ENCODE measurements at places on chromosomes 7 and 10. TPM values are rescaled to one million over a fixed set of nuclear protein-coding genes. Genes with fewer than 3 reads are reported as not detected.

The SPDYE6 gene
- total RNA-seq, result 0.16 TPM

The ZNHIT1 gene
- 35.7 TPM for total RNA-seq

The OR2A5 gene
- total RNA-seq, result not detected

The TFEC gene
- 2.2 TPM for total RNA-seq

The PKD2L1 gene
- 0.62 TPM for total RNA-seq

The STRIP2 gene
- total RNA-seq, result 0.94 TPM

The HPSE2 gene
- total RNA-seq, result not detected

The TAS2R60 gene
- total RNA-seq, result not detected

- no peak for DNase-seq
Observed at GRCh38 chr7:22574754-22575520, 74.9 kb upstream of the STEAP1B start.

DNA sequence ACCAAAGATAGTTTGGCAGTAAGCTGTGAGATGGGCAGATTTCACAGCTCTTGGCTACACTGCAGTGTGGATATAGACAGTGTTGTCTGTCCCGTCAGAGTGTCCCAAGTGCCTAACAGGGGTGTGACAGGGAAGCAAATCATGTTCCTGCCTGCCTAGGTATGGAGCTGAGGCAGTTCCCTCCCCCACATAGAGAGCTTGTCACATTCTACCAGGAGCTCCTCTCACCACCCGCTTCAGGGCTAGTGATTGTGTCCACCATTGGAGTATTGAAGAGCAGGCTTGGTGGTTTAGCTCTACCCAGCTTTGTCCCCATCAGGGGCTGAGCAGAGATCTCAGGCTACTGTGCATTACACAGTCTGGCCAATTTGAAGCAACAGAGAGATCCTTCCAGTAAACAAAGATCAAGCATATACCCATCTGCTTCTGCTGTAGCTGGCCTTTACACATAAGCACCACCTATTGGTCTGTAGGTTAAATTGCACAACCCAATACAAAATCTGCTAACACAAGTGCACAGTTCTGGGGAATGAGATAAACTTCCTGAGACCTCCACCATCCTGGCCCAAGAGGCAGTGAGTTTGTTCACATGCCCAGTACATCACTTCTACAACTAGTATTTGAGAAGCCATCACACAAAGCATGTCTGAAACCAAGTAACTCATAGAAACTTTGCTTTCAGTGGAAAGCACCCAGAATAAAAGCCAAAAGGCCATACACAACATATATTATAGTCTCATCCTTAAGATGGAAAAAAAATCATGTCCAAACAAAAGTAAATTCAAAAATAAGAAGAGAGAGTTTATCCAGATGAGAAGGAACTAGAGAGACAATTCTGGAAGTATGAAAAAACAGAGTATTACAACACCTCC is 67.3 kb downstream of the GLCCI1 start:
- DNase-seq, result no peak

- DNase-seq, result no peak
Observed at GRCh38 chr7:117062300-117062699, 109.0 kb downstream of the ST7 start.

DNA sequence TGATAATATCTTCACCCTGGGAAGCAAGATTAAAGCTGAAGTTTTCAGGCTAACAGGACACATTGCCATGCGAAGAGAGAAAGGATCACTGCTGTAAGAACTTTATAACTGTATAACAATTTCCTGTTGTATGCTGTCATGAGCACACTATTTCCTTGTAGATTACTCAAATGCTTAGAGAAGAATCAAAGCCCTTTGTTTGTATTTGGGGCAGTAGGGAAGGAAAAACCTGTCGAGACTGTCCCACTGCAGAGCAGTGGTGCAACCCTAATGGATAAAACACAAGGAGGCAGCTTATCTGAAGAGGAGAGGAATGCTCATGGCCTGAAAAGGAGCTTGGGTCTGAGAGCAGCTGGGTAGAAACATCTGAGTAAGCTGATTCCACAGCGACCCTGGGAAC is 327.7 kb upstream of the NPSR1 start:
- DNase-seq, result no peak

GRCh38 chr7:31302356-31302755 is 38.2 kb downstream of the NEUROD6 start:
- no peak for DNase-seq

- no peak for DNase-seq
Observed at GRCh38 chr7:5693529-5693928, 87.9 kb downstream of the RNF216 start.

- DNase-seq, result no peak
Observed at GRCh38 chr7:105649727-105650381, 68.6 kb upstream of the EFCAB10 start.

DNA sequence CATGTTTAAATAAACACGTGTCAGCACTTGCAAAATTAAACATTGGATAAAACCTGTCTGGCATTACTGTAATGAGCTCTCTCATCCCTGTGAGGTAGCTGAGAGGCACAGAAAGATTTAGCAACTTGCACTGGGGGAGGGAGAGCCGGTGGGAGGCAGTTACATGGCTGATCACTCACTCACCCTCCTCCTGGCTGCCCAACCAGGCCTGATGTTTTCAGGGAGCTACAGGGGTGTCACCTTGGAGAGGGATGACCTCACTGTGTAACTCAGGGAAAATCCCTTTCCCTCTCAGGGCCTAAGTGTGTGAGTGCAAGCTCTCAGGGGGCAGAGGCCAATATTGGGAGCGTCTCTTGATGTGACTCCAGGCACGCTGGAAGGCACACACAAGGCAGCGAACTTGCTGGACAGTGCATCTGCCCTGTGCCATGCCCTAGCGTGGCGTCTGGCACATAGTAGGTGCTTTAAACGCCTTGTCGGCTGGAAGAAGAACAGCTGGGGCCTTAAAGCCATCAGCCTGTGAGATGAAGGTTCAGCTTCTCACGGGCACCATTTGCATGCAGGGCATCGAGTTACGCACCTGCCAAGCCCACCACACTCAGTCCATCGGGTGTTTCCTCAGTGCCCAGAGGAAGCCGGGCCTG is 51.1 kb downstream of the ELFN1 start:
- no peak for DNase-seq

DNA sequence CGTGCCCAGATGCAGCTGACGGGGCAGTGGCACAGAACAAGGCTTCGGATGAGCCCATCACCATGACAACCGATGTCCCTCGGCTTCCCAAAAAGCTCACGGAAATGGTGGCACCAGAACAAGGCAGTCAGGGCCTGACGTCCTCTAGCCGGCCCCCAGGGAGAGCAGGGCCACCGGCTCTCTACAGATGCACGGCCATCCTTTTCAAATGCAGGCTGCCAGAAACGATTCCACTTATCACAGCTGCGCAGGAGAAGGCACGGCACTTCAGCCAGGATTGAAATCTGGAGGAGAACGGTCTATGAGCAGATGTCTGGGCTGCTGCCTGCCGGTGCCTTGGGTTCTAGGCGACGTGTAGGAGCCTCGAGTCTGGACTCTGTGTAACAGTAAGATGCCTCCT is 223.8 kb downstream of the ZMYND11 start:
- DNase-seq, result peak; percentile 53

GRCh38 chr7:104976966-104977636 is 36.9 kb upstream of the KMT2E start:
- DNase-seq, result peak; percentile 58

- no peak for DNase-seq
Observed at GRCh38 chr10:75565286-75566251, 134.1 kb downstream of the LRMDA start.

DNA sequence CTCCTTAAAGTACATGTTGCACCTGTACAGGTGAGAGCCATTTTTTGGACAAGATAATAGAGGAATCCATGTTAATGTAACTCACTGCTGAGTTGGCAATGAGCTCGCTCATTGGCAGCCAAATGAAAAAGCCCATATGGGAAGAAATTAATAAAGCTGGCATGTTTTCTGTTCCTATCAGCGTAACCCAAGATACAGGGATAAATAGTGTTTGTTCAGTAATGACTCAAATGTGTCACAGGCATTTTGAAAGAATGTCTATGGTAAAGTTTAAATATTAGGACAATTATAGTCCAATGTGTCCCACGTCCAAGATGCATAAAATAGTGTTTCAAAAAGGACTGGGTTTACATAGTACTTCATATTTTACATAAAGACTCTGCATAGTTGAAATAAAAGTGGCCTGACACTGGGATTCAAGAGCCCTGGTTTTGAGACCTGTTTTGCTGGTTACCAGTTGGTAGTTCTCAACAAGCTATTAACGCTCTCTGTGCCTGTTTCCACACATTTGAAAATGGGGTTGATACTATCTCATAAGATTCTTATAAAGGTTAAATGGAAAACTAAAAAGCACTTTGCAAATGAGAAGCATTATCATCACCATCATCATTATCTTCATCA is 49.1 kb downstream of the MTURN start:
- DNase-seq, result no peak

DNA sequence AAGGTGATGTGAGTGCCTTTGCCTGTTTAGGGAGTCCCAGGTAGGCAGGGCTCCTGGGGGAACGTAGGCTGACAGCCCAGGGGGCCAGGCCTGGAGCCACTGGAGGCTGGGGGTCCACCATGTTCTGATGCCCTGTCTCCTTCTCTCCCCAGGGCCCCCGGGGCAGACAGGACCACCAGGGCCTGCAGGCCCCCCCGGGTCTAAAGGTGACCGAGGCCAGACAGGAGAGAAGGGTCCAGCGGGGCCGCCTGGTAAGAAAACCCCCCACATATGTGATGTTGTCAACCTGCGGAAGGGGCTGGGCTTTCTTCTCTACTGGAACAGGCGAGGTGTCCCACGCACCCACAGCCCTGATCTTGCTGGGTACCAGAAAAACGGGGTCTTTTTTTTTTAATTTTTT is 85.2 kb downstream of the MYL10 start:
- no peak for DNase-seq

All from occipital lobe (tissue), 3 donors.